ENCODE measurements at places on chromosomes 4 and X.
A peak's percentile ranks its signal among the peaks of the same experiment; 100 is the strongest.

GRCh38 chr4:77433418-77433733 is 172.2 kb upstream of the CXCL13 start:
- peak; percentile 5 for DNase-seq

GRCh38 chr4:8000721-8001491 is 61.2 kb upstream of the AFAP1 start:
- no peak for DNase-seq

DNA sequence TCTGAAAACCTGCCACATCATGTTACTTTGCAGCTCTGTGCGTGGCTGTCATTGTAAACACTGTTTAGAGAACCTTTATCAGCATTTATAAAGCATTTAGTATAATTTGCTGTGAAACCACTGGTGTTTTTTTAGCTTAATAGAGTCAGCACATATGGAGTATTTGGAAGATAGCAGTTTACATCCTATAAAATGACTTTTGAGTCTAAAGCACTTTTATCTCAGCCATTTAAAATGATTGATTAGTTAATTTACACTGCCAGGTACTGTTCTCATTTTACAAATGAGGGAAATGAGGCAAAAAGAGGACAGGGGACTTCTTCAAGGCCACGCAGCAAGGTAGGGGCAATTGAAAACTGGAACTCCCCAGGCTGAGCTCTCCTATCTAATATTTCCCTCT is 181.7 kb downstream of the FRMPD4 start:
- DNase-seq = no peak

GRCh38 chr4:21555083-21555482 is 393.5 kb downstream of the KCNIP4 start:
- no peak for DNase-seq

- no peak for DNase-seq
These were observed 99.8 kb downstream of the KLHL8 start for GRCh38 chr4:87120411-87121162.

GRCh38 chrX:146243041-146243440 is 425.4 kb downstream of the SLITRK2 start:
- DNase-seq = no peak

DNA sequence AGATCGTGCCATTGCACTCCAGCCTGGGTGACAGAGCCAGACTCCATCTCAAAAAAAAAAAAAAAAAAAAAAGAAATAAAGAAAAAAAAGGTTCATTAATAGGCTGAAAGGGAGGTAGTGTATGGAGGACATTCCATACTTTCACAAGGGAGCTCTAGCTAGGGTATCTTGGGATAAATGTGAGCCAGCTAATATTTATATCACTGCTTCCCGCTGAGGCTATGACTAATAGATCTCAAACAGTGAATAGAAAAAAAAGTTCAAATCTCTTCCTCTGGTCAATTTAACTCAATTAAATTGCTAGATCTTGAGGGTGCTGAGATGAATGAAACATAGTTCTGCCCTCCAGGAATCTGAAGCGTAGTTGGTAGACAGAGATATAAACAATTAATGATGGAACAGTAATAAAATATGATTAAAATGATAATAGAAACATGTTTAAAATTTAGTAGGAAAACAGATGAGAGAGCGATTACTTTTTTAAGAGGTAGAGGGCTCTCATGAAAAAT is 55.7 kb upstream of the SHISA3 start:
- no peak for DNase-seq

GRCh38 chr4:70895405-70895804 is 6.8 kb upstream of the MOB1B start:
- no peak for DNase-seq

DNA sequence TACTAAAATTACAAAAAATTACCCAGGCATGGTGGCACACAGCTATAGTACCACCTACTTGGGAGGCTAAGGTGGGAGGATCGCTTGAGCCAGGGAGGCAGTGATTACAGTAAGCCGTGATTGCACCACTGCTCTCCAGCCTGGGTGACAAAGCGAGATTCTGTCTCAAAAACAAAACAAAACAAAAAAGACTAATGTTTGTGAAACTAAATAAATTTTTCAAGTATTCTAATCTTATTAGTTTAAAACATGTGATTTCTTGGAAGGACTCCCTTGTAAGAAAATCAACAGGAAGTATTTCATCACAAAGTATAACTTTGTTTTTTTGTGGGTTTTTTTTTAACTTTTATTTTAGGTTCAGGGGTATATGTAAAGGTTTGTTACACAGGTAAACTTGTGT is 89.6 kb downstream of the EGF start:
- no peak for DNase-seq

DNA sequence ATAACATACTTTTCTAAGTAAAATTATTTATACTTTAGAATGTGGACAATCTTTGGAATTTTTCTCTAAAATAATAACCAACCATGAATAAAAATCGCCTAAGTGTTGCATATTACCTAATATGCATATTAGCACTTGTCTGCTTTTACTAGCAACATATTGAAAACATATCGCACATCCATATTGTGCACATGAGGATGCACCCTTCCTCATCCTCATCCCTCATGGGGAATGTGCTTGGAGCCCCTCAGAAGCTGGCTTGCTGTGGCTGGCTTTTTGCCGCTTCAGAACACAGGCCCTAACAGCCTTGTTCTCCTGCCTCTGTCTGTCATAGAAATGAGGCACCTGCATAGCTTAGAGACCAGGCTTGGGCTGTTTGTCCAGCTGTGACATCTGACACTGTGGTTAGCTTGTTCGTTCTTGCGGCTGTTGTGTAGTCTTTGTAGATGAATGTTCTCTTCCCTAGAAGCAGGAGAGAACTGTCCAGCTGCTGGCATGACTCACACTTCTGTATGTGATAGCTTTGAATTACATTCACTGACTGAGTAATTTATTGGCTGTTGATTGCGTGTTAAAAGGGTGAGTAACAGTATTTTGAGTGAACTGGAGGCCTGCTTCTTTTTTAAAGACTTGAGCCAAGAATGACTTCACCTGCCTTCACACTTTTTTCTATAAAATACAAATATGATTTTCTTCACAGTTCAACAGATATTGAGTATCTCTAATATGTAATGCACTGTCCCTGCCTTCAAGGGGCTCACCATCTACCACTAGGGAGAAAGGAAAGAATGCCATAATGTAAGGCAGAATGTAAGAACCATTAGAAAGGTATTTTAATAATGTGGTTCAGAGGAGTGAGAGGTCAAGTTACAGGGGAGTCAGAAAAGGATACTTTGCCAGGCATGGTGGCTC is 81.9 kb downstream of the HMGB2 start:
- DNase-seq = peak; percentile 41

GRCh38 chrX:3362956-3363355 is 16.5 kb upstream of the MXRA5 start:
- DNase-seq = no peak

DNA sequence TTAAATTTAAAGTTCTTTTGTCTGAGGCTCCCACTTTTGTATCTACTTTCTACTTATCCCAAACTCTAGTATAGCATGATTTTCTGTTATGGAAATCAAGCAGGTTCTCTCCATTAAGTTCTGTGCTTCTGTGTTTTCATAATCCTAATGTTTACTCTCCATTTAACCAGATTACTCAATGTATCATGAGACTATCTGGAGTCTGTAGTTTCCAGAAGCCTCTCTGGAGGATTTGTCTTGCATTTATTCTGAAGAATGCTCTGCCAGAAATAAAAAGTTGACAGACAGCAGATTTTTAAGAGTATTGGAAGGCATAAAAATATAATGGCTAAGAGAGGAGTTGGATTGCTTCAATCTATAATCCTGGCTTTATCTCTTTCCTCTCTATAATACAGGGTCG is 39.2 kb upstream of the PLS3 start:
- DNase-seq = no peak

GRCh38 chrX:23887451-23887850 is 20.3 kb downstream of the APOO start:
- no peak for DNase-seq

DNA sequence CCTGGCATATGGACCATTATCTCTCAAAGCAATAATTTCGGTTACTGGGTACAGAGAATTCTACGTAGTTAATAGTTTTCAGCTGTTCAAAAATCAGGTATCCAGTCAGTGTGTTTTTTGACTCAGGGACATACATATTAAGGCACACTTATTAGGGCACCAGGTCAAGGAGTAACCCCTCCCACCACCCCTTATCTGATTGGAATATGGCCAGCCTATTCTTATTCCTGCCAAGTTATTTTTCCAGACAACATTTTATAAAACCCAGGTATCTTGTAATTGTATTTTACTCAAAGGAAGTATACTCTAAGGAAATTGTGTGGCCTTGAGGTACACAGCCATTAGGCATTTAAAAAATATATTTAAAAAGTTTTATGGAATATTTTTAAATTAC is 4.3 kb downstream of the ZFX start:
- no peak for DNase-seq

DNA sequence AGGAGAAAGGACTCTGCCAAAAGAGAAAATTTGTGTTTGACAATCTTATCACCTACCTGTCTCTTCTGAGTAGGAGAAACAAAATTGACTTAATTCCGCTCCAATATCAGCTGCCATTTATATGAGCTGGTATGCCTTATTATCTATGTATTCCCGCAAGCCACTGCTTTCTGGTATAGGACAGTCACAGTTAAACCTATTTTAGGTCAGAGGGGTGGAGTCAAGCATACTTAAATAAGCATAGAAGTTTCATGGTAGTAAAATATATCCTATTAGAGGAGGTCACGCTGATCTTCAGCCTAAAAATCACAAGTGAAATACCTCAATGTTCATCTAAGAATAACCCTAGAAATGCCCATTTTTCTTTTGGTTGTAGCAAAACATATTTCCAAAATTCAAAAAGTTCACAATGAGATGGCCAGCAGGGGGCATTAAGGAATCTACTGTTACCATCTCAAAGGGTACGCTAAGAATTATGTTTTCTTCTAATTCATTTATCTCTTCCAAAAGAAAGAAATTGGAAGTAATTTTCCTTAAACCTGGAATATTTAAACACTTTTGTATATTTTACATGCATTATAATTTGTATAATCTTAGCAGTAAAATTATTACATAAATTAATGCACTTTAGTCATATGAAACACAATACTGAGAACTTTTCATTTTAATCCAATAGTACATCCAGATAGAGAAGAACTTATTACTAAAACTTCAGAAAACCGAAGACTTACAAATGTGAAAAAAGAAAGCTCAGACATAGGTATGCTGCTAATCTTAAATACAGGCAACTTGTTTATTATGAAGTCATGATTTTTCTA is 10.5 kb downstream of the PPAT start:
- peak; percentile 28 for DNase-seq

- DNase-seq = no peak
These were observed 599.5 kb upstream of the SMIM31 start for GRCh38 chr4:164154416-164154815.

- no peak for DNase-seq
These were observed 189.8 kb downstream of the PPP3CA start for GRCh38 chr4:101157415-101158133.

DNA sequence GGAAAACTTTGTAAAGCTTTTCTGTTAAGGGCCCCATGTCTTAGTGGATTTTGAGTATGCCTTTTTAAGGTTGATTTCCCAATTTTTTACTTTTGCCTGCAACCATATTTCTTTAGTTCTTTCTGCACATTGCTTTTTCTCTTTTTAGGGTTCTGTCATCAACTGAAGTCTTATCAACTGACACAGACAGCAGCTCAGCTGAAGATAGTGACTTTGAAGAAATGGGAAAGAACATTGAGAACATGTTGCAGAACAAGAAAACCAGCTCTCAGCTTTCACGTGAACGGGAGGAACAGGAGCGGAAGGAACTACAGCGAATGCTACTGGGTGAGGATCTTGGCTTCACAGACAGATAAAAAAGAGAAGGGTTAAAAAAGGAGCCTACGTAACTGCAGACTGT is 27.8 kb downstream of the TAF1 start:
- DNase-seq = no peak

- DNase-seq = no peak
These were observed 193.8 kb upstream of the BCOR start for GRCh38 chrX:40291553-40291952.

GRCh38 chrX:139639253-139639652 is 68.7 kb downstream of the MCF2 start:
- no peak for DNase-seq

DNA sequence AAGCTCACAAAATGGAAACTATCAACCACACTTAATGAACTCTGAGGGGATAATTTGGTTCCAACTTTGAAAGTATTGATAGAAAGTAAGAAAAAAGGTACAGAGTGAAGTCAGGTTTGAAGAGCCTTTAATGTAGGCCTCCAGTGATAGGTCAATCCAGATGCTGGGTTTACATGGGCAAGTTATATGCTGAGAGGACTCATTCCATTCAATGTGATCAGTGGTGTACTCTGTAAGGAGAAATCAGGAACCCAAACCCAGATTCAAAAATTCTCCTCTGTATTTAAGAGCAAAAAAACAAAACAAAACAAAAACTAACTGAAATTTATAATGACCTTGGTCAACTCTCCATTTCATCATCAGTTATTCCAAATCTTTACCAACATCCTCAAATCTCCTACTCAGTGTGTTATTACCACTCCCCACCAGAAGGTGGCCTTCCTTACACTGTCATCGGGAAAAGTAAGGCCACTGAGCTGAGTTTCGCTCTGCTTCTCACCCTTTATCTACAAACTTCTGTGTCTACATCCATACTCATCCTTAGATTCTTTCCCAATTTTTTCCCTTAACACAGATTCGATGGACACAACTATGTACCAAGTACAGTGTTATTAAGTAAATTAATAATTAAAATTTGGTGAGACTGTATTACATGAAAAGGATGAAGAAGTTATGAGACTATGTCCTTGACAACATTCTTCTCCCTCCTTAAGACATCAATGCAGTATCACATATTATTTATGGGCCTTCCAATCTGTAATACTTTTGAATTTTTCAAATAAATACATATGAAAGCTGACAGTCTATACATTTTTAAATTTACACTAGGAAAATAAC is 88.3 kb downstream of the ZAR1 start:
- peak; percentile 54 for DNase-seq

- no peak for DNase-seq
These were observed 36.4 kb upstream of the CWH43 start for GRCh38 chr4:48949518-48950219.

- DNase-seq = no peak
These were observed 638.3 kb upstream of the GRIA3 start for GRCh38 chrX:122545778-122546177.
